ENCODE measurements at places on chromosomes 1 and 21.
A peak's percentile ranks its signal among the peaks of the same experiment; 100 is the strongest.

GRCh38 chr1:219367496-219367895 lies 193.8 kb downstream of the LYPLAL1 start:
- no peak for DNase-seq

DNA sequence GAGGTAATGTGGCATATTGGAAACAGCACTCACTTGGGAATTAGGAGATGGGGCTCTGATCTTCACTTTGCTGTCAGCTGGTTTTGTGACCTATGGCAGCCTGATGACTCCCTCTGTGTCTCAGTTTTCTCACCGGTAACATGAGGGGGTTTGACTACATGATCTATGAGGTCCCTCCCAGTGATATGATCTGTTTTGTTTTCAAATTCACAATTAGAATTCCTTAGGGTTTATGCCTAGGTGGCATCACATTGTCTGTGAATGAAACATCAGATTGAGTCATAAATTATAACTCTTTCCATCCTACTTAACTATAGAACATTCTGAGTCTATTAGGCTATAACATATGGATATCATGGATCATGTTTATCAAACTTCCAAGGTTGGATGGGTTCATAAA lies 386.6 kb downstream of the PTBP2 start:
- peak; percentile 16 for DNase-seq

GRCh38 chr1:46001081-46001785 lies 131.2 kb downstream of the PIK3R3 start:
- no peak for DNase-seq

GRCh38 chr1:44568128-44568900 lies 106.0 kb downstream of the TMEM53 start:
- no peak for DNase-seq

- DNase-seq: peak; percentile 95
Measured at GRCh38 chr21:38756746-38757145, 49.0 kb upstream of the ETS2 start.

- DNase-seq: peak; percentile 29
Measured at GRCh38 chr21:42191696-42192595, 27.0 kb upstream of the ABCG1 start.

GRCh38 chr1:46818591-46818990 lies 19.7 kb downstream of the CYP4B1 start:
- no peak for DNase-seq

GRCh38 chr1:183831311-183831710 lies 26.4 kb downstream of the RGL1 start:
- no peak for DNase-seq

Data from amniotic epithelial cell (primary cell).